ENCODE measurements at places on chromosomes 4 and X.

GRCh38 chr4:99834569-99834968 lies 17.9 kb downstream of the DAPP1 start:
- DNase-seq, result no peak

- no peak for DNase-seq
Observed at GRCh38 chr4:112266823-112267222, 18.9 kb downstream of the TIFA start.

GRCh38 chrX:40096395-40097091 lies 1.2 kb downstream of the BCOR start:
- DNase-seq, result peak; percentile 68

- no peak for DNase-seq
Observed at GRCh38 chr4:107631560-107631959, 88.5 kb downstream of the PAPSS1 start.

- DNase-seq, result no peak
Observed at GRCh38 chr4:22969287-22969896, 276.7 kb downstream of the GBA3 start.

- no peak for DNase-seq
Observed at GRCh38 chr4:102675141-102675540, 85.6 kb downstream of the MANBA start.

GRCh38 chr4:133711817-133712216 lies 489.8 kb downstream of the PABPC4L start:
- DNase-seq, result no peak

DNA sequence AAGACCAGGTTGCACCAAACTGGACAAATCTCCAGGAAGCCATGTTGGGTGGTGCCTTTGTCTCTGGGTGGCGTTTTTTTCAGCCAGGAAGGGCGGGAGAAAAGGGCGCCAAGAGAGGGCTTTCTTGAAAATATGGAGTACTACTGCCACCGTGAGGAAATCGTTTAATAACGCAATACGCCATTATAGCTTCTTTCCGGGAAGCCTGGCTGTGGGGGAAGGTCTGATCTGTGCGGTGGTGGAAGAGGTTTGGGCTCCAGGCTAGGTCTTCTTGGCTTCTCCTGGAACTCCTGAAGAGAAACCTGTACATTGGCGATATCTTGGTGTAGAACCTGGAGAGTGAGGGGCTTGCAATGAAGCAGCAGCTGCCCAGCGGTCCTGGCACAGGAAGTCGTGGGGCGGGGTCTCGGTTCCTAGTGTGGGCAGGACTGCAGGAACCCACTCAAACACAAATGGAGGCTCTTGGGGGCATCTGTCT lies 202.7 kb downstream of the OR13H1 start:
- DNase-seq, result peak; percentile 80
